ENCODE measurements at places on chromosomes 7 and 10. TPM values are rescaled to one million over a fixed set of nuclear protein-coding genes. Genes with fewer than 3 reads are reported as not detected.
A peak's percentile ranks its signal among the peaks of the same experiment; 100 is the strongest.

DNA sequence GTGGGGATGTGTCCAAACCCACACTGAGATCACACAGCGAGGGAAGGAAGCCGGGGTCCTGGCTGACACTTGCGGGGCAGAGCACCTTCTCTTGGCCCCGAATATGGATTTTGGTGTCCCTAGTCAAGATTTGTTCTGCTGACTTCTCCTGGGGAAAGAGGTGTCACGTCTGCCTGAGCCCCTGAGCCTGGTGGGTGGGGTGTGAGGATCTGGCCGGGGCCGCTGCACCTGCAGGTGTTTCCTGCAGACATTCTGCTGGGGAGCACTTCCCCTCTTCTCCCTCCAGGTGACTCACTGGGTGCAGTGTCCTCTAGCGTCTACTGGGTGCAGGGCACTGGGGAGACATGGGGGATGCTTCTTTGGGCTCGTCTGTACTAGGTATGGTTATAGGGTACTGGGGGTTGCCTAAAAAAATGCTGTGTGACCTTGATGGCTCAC is 99.2 kb downstream of the GRK5 start:
- peaks cover 6% of the 10 kb centered on the region for H3K4me1 ChIP-seq
- H3K36me3 ChIP-seq: no peaks in the 10 kb centered on the region
- H3K4me3 ChIP-seq: no peak overlapping the region
- DNase-seq: no peak

DNA sequence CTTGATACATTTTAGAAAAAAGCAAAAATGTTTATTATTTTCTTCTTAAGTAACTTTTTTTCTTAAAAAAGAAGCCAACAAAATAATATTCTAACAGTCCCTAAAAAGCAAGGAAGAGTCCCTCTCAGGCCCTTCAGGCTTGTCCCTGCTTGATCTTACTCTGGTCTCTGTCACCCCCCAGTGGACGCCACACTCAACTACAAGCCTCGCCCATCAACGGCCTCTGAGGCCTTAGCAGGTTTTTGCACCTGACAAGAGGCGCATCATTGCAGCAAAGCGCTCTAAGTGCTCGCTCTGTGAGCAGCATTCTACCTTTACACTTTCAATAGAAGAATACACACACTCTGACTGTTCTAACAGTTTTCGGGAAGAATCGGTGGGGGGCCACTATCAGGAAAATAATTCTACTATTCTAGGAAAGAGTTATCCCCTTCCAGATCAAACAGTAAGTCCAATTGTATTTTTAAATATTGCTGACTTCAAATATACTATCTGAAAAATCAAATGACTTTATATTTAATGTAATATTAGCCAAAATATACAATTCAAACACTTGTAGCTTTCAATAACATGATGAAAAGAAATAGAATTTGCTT is 139.2 kb downstream of the USP6NL start:
- no peak overlapping the region for H3K27ac ChIP-seq
- H3K36me3 ChIP-seq: no peaks in the 10 kb centered on the region
- H3K4me3 ChIP-seq: no peak overlapping the region
- H3K4me1 ChIP-seq: peaks cover 7% of the 10 kb centered on the region
- no peaks in the 10 kb centered on the region for H3K27me3 ChIP-seq
- DNase-seq: peak; percentile 71

DNA sequence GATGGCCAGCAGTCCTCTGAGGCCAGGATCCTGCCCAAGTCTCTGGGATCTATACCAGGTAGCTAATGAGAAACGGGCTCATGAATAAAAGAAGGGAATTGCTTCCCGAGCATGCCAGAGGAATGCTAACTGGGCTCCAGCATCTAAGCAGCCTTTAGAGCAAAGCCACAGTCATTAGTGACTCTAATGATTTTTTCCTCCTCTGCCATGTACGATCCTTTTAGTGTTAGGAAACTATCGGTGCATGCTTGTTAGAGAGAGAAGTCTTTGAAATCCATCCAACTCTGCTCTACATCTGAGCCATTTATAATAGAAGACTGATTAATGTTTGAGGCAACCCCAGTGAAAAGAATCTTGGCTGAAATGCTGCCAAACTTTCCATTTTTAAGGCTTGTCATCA is 124.9 kb upstream of the TCERG1L start:
- H3K4me3 ChIP-seq: no peak overlapping the region
- H3K27ac ChIP-seq: peak overlapping the region; percentile 5
- DNase-seq: peak; percentile 9
- no peaks in the 10 kb centered on the region for H3K27me3 ChIP-seq
- peaks cover 11% of the 10 kb centered on the region for H3K4me1 ChIP-seq

GRCh38 chr10:120282421-120282820 is 174.6 kb upstream of the PLPP4 start:
- no peak overlapping the region for H3K27ac ChIP-seq
- H3K27me3 ChIP-seq: peaks cover 3% of the 10 kb centered on the region
- H3K4me3 ChIP-seq: no peak overlapping the region
- no peak for DNase-seq
- H3K36me3 ChIP-seq: no peaks in the 10 kb centered on the region

DNA sequence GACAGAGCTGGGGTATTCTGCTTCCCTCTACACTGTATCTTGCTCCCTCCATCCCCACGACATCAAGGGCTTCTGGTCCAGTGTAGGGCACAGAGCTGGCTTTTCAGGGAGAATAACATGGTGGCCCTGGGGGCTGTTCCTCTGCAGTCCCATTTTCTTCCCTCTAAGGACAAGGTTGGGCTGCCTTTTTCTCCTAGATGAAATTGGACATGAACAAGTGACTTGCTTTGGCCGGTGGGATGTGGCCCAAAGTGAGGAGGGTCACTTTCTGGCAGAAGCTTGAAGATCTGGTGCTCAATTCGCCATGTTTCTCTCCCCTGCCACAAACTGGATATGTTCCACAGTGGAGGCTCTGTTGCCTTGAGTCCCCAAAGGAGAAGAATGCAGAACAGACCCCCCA is 235.7 kb downstream of the EMX2 start:
- no peaks in the 10 kb centered on the region for H3K27me3 ChIP-seq
- H3K4me3 ChIP-seq: no peak overlapping the region
- no peaks in the 10 kb centered on the region for H3K4me1 ChIP-seq
- no peak overlapping the region for H3K27ac ChIP-seq
- no peak for DNase-seq

GRCh38 chr7:1249731-1250130 is 17.1 kb downstream of the UNCX start:
- no peaks in the 10 kb centered on the region for H3K36me3 ChIP-seq
- DNase-seq: no peak
- peaks cover 83% of the 10 kb centered on the region for H3K27me3 ChIP-seq

GRCh38 chr7:91326516-91327199 is 62.4 kb downstream of the FZD1 start:
- H3K36me3 ChIP-seq: no peaks in the 10 kb centered on the region
- no peak overlapping the region for H3K4me3 ChIP-seq
- peaks cover 27% of the 10 kb centered on the region for H3K4me1 ChIP-seq
- DNase-seq: no peak

The PNLIPRP1 gene
- not detected for total RNA-seq

The MYL7 gene
- total RNA-seq: not detected

The PALD1 gene
- total RNA-seq: 4.5 TPM

Data from adrenal gland (tissue), 19 donors.